Stimulated activated CD8-positive, alpha-beta memory T cell treated with anti-CD3 and anti-CD28 coated beads, Interleukin-2, amount 100 ng/mL, for 1 hour (primary cell): ENCODE measurements at places on chromosomes 11 and 22.
A peak's percentile ranks its signal among the peaks of the same experiment; 100 is the strongest.

- DNase-seq, result no peak
These were observed 106.3 kb upstream of the CARD18 start for GRCh38 chr11:105245781-105246315.

DNA sequence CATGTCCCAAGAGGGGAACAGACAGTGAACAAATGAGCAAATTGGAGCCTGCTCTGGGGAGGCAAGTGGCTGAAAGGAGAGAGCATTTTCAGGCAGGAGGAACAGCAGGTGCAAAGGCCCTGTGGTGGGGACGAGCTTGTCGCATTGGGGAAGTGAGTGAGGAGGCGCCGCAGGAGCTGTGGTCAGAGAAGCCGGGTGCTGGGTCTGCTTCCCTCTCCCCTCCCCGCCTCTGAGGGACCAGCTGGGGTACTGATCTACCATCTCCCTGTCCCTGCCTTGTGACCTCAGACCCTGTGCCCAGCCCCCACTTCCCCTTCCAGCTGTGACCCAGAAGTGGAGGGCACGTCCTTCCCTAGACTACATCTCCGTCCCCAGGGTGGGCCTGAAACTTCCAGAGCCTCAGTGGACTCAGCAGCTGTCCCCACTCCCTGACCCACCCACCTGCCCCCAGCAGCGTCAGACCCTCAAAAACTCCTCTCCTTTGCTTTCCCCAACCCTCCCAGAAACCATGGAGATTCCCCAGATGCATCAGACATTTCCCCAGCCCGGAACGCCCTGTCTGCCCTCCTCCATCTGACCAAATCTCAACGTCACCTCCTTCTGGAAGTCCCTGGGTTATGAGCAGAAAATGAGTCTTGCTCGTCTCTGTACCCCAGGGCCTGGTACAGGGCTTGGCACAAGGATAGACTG is 19.7 kb upstream of the PDGFB start:
- DNase-seq, result no peak

DNA sequence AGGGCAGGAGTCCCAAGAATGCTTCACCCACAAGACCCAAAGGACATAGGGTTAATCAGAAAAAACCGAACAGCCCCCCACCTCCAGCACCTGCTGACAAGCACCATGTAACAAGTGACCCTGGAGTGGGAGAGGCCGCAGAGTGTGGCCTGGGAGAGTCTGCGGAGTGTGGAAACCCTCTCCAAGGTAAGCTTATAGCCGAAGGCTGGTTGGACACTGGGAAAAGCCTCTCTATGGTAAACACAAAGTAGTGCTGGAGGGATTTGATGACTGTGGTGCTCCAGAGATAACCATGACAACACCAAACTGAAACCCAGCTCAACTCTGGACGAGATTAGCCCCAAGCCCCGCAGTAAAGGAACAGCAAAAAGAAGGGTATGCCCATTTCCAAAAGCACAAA is 19.2 kb downstream of the ASCL2 start:
- DNase-seq, result no peak

DNA sequence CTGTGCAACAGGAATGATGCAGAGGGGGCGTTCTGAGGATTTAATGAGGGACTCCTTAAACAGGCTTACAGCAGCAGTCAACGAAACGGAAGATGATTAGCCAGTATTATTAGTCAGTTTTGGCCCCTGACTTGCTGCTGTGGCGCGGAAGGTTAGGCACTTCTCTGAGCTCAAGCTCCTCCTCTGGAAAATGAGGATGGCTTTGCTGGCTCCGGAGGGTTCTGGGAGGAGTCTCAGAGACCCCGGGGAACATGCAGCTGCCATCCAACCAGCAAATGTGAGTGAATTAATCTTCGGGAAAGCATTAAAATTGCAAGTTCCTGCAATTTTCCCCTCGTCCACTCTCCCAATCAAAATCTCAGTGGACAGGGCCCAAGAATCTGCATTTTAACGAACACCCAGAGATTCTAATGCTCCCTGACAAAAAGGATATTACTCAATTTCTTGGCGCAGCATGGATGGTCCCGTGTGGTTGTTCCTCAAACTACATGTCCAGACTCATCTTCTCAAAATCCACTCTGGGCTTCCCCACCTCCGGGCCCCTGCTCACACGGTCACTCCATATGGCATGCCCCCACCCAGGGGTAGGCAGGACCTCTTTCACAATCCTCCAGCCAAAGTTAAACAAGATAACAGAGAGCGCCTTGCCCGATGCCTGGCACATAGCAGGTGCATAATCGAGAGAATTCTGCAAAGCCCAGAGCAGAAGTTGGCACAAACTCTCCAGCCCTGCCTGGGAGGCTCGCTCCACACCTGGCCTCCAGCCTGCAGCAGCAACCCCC is 6.4 kb downstream of the ELFN2 start:
- no peak for DNase-seq

DNA sequence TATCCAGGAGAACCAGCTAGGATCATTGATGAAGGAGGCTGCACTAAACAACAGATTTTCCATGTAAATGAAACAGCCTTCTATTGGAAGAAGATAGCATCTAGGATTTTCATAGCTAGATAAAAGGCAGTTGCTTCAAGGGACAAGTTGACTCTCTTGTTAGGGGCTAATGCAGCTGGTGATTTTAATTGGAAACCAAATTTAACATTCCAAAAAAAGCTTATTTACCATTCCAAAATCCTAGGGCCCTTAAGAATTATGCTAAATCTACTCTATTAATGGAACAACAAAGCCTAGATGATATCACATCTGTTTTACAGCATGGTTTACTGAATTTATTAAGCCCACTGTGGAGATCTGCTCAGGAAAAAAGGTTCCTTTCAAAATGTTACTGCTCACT is 66.5 kb upstream of the GRK2 start:
- DNase-seq, result no peak

DNA sequence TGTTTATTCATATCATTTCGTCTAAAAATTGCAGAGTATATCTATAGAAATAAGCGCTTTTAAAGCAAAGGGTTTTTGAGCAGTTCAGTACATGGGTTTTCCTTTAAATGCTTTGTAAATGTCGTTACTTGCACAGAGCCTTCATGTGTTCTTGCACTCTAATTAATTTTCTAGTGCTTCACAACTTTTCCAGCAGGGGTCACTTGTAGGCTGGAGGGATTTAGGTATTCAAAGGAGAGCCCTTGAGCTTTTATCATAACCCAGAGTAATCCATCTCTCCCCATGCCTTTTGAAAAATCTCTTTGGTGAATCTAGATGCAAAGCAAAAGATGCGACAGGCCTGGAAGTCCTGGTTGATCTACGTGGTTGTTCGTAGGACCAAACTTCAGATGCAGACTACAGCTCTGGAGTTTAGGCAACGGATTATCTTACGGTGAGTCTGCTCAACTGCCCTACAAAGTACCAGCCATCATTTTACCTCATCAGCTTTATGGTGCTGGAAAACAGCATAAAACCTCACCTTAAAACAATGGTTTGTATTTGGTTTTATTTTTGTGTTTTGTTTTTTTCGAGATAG is 60.4 kb downstream of the SFI1 start:
- DNase-seq, result no peak

GRCh38 chr11:57249384-57250319 is 12.6 kb upstream of the APLNR start:
- peak; percentile 5 for DNase-seq

GRCh38 chr11:122383186-122383585 is 267.2 kb upstream of the BLID start:
- no peak for DNase-seq

- DNase-seq, result no peak
These were observed 139.2 kb downstream of the HIPK3 start for GRCh38 chr11:33396361-33396760.

- DNase-seq, result no peak
These were observed 37.0 kb downstream of the KIAA1671 start for GRCh38 chr22:24989541-24989951.

- no peak for DNase-seq
These were observed 217.8 kb downstream of the KIRREL3 start for GRCh38 chr11:126782810-126783209.

DNA sequence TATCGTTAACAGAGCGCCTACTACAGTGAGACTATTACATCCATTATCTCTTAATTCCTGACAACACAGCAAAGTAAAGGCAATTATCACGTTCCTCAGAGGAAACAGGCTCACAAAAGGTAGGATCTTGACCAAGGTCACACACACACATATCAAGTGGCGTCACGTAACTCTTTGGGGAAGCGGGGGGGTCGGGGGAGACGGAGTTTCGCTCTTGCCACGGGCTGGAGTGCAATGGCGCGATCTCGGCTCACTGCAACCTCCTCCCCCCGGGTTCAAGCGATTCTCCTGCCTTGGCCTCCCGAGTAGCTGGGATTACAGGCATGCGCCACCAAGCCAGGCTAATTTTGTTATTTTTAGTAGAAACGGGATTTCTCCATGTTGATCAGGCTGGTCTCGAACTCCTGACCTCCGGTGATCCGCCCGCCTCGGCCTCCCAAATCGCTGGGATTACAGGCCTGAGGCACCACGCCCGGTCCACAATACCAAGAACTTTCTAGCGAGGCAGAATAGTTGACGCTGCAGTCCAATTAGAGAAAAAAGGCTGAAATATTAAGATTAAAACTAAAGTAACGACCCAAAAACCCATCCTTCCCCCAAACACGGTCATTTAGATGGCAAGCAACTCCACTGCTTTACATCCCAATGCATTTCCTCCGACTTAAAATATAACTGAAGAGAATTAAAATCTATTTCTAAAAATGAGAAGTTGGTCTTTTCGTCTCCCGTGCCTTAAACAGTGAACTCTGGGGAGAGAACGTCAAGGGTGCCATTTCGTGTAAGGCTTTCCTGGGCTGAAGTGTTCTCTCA is 1.2 kb downstream of the DDX17 start:
- DNase-seq, result peak; percentile 17

- DNase-seq, result no peak
These were observed 27.8 kb downstream of the LIMK2 start for GRCh38 chr22:31239771-31240370.

DNA sequence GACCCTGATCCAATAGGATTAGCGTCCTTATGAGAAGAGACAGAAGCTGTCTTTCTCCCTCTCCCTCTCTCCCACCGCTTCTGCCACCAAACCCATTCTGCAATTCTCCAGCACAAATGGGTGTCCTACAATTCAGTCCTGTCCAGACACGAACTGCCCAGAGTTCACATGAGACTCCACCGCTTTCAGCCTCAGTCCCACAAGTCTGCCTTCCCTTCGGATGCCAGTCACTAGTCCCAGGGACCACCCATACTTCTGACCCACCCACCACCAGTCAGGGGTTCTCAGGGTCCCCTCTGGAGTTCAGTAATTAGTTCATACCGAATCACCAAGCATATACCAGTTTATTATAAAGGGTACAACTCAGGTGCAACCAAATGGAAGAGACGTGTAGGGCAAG is 73.6 kb downstream of the TRIM29 start:
- no peak for DNase-seq

DNA sequence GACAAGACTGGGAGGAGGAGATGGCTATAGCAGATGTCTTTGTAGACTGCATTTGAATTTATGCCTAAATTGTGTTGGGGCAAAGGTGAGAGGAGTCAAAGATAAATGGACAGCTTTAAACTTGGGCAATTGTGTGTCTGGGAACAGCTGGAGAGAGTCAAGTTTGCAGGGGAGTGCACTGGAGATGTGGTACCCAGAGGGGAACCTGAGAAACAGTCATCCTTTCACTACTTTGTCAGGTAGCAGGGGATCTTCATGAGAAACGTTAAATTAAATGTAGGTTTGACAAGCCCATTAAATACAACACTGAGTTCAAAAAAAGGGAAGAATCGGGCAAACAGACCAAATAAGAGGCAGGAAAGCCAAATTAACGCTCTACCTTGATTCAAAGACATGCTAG is 277.7 kb downstream of the OPCML start:
- DNase-seq, result no peak

- no peak for DNase-seq
These were observed 107.2 kb downstream of the MPPED2 start for GRCh38 chr11:30478923-30479322.

- DNase-seq, result no peak
These were observed 100.6 kb upstream of the SORL1-AS1 start for GRCh38 chr11:121553389-121553788.

DNA sequence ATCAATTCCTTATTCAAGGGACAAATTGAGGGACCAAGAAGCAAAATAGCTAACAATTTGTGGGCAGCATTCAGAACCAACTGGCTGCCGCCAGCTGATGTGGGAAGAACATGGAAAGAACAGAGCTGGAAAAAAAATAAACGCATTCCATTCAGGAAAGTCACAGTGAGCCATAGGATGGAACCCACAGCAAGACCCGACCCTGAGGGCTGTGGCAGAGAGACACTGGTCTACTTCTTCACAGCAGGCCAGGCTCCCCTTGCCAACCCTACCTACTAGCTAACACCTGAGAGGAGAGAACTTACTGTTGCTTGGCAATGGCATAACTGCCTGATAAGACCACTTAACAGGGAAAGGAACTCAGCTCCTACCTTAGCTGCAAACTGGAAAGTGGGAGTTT is 123.5 kb upstream of the APOA1 start:
- DNase-seq, result no peak

- DNase-seq, result no peak
These were observed 320 bp upstream of the PHLDA2 start for GRCh38 chr11:2929531-2929949.

GRCh38 chr11:118418766-118419165 is 17.4 kb downstream of the ATP5MG start:
- DNase-seq, result no peak

DNA sequence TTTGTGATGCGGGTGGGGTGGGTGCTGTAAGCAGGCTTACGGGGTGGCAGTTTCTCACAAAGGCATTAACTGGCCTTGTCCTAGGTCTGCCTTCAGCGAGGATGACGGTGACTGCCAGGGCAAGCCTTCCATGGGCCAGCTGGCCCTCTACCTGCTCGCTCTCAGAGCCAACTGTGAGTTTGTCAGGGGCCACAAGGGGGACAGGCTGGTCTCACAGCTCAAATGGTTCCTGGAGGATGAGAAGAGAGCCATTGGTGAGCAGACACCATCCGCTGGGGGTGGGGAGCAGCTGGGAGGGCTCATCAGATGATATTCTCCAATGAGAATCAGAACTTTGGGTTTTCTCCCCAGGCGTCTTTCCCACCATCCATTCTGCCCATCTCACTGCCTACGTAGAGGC is 5.8 kb downstream of the TCN2 start:
- no peak for DNase-seq

DNA sequence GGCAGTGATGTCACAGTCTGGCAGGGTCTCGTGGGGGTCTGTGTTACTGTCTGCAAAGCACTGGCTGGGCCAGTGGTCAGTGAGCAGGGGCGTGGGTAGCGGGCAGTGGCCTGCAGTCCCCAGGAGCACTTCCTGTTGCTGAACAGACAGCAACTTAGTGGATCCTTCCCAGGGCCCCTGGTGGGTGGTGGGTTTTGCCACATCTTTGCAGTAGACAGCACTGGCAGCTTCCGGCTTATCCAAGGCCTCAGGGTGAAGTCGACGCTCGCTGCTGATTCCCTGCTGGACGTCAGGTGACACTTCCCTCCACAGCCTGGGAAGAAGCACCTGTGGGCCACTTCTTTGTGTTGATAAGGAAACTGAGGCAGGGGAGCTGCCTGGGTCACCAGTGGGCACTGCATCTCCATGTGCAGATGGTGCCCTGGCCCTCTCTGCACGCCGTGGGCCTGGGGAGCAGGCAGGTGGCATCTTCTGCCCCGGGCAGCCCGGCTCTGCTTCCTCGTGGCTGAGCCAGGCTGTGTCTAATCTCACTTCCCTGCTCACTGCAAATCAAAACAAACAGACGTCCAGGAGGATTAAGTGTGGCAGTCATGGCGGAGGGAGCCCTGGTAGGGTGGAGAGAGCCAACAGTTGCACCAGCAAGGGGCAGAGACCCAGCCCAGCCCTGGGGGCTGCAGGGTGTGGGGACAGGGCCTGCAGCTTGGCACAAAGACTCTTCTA is 79.8 kb downstream of the KCNQ1 start:
- no peak for DNase-seq

GRCh38 chr11:97729546-97730272 is 1291.0 kb upstream of the CNTN5 start:
- no peak for DNase-seq

- no peak for DNase-seq
These were observed 330 bp downstream of the ACP2 start for GRCh38 chr11:47248304-47248663.
